ENCODE measurements at places on chromosomes 2 and 18.

- DNase-seq = no peak
These were observed 25.5 kb upstream of the SLC1A4 start for GRCh38 chr2:64963719-64964118.

DNA sequence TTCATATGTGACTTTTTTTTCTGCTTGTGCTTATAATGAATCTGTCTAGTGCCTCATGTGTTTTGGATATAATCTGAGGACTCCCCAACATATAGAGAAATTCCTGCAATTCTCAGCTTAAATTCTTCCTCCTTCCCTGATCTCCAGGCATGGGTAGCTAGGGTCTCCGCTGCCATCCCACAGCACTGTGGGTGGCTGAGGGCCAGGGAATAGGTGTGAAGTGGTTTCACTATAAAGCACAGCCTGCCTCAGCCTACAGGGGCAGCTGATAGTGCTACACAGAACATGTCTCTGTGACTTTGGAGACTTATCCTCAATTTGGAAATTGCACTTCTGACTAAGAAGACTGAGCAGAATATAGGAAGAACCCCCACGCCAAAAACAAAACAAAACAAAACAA is 137.3 kb upstream of the NABP1 start:
- DNase-seq = no peak

DNA sequence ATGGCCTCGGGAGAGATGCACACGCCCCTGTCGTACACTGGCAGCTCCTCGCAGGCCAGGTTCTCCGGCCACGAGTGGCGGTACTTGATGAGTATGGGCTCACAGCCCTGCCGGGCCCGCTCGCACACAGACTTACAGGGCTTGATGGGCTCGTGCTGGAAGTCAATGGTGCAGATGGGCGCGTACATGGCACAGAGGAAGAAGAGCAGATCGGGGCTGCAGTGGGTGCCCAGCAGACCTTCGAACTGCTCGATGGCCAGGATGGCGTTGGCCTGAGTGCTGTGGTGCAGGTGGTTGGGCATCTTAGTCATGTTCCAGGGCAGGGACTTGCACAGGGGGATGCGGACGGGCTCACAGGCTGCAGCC is 359 bp downstream of the FRZB start:
- DNase-seq = no peak

DNA sequence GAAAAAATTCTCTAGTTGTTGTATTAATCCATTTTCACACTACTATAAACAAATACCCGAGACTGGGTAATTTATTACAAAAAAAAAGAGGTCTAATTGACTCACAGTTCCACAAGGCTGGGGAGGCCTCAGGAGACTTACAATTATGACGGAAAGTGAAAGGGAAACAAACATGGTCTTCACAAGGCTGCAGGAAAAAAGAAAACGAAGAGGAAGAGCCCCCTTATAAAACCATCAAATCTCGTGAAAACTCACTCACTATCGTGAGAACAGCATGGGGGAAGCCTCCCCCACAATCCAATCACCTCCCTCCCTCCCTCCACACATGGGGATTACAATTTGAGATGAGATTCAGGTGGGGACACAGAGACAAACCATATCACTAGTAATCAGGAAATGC is 61.7 kb upstream of the SPTBN1 start:
- DNase-seq = no peak

- DNase-seq = no peak
These were observed 170.1 kb upstream of the THUMPD2 start for GRCh38 chr2:39949131-39949530.

- DNase-seq = no peak
These were observed 7.6 kb upstream of the TRIB2 start for GRCh38 chr2:12709207-12709522.

- no peak for DNase-seq
These were observed 25.2 kb downstream of the FECH start for GRCh38 chr18:57561261-57561660.

GRCh38 chr2:13480057-13480456 is 763.3 kb downstream of the TRIB2 start:
- no peak for DNase-seq

All from stimulated activated CD4-positive, alpha-beta T cell treated with anti-CD3 and anti-CD28 coated beads, Interleukin-1b, Interleukin-23, amount 100 ng/mL, for 24 hours (primary cell).